Cortex of kidney (tissue), 1 donor: ENCODE measurements at places on chromosomes 5 and 9.

GRCh38 chr9:88378317-88378716 is 9.9 kb upstream of the SPIN1 start:
- no peak for DNase-seq

DNA sequence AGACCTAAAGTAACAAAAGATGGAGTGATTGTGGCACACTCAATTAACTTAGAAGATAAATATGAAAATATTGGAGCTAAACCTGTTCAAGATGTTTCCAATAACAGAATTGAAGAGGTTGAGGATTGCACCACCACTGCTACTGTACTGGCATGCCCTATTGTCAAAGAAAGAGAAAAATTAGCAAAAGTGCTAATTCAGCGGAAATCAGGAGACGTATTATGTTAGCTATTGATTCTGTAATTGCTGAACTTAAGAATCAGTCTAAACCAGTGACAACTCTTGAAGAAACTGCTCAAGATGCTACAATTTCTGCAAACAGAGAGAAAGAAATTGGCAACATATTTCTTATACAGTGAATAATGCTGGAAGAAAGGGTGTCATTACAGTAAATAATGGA is 754.4 kb downstream of the CDH18 start:
- DNase-seq: no peak

- no peak for DNase-seq
These were observed 44.2 kb downstream of the SH3PXD2B start for GRCh38 chr5:172410160-172410559.

GRCh38 chr5:67353500-67354450 is 157.2 kb upstream of the CD180 start:
- DNase-seq: no peak

- no peak for DNase-seq
These were observed 36.4 kb downstream of the RASGEF1C start for GRCh38 chr5:180172447-180173197.
